ENCODE measurements at places on chromosomes 13 and 19.

GRCh38 chr13:108621462-108621861, 7.9 kb upstream of the MYO16 start:
- DNase-seq = no peak

GRCh38 chr19:343941-344624, 513 bp downstream of the MIER2 start:
- DNase-seq = peak; percentile 11

DNA sequence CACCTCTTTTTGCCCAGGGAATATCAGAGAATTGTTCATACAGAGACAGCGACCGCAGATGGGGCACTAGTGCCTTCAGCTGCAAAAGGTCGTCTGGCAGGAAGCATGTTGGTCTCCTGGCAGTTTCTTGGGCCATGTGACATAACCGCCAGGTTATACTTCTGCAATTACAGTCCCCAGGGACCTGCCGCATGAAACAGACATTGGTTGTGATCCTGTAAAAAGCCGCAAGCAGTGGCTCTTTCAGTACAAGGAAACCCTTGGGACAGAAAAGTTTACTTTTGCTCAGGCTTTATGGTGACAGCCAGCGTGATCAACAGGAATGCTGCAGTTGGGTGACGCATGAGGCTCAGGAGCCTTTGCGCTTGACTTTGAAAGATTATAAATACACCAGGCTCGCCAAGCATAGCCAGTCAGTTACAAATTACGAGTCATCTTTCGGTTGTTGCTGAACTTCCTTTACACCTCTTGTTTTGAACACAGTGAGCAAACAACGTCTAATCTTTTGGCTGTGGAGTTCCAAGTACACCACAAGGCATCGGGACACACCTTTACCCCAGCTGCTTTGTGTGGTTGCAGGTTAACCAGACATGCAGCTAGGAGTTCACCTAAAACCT, 50.5 kb upstream of the UBE2L5 start:
- peak; percentile 89 for DNase-seq

- no peak for DNase-seq
These were observed 813 bp upstream of the DMPK start for GRCh38 chr19:45782820-45783785.

DNA sequence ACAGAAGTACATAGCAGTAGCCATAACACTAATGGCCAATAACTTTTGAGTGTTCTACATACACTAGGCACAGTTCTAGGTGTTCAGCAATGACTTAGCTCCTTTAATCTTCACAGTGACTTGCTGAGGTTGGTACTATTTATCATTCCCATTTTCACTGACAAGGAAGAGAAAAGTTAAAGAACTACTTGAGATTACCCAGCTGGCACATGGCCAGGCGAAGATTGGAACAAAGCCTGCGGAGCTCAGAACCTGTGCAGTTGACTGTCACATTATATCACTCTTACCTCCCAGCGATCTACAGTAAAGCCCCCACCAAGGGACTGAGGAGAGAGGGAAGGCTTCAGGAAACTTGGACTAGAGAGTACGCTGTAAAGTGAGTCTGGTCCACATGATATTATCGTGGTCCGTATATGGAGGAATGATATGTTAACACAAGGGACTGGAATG, 42.4 kb upstream of the WDFY2 start:
- DNase-seq = no peak

- no peak for DNase-seq
These were observed 3.7 kb upstream of the CSNK1A1L start for GRCh38 chr13:37109051-37109678.

- DNase-seq = no peak
These were observed 29.0 kb downstream of the LILRB4 start for GRCh38 chr19:54691582-54692297.

GRCh38 chr13:24267801-24268200, 41.6 kb upstream of the C1QTNF9 start:
- DNase-seq = no peak

DNA sequence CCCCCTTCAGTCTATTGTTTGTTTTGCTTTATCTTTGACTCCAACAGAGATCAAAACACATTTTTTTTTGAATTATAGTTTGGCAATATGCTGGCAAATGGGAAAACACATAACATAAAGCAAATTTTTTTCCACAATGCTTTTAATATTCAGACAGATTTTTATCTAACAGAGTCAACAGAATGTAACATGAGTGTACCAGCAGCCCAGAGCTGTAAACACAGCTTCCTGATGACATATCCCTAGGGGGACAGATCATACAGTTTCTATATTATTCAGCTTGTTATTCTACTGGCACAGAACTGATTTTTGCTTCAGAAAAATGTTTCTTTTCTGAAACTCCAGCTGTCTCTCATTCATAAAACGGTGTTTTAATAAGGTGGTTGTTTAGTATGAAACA, 168.8 kb downstream of the OLFM4 start:
- no peak for DNase-seq

DNA sequence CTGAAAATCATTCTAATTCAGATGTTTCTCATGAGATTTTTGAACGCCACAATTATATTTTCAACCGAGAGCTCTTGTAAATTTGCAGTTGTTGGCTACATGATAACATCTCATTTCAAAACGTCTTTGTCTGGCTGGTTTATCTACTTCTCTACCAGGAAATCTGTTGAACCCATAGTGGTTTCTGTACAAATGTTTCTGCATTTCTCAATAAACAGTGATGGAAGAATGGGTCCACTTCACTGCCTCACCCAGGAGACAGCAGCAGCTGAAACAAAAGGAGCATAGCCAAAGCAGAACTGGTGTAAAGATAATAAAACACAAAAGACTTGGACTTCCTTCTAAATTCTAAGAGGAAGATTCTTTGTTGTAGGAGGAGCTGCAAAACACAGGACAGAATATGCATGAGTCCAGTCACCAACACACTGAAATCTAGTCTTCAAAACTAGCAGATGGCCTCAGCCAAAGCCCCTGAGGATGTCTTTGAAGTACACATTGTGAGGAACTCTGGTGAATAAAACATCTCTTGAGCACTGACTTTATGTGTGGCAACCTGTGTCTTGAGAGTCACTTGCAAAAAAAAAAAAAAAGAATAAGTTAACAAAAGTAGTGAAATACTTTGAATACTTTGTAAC, 68.6 kb upstream of the FGF14 start:
- DNase-seq = no peak

DNA sequence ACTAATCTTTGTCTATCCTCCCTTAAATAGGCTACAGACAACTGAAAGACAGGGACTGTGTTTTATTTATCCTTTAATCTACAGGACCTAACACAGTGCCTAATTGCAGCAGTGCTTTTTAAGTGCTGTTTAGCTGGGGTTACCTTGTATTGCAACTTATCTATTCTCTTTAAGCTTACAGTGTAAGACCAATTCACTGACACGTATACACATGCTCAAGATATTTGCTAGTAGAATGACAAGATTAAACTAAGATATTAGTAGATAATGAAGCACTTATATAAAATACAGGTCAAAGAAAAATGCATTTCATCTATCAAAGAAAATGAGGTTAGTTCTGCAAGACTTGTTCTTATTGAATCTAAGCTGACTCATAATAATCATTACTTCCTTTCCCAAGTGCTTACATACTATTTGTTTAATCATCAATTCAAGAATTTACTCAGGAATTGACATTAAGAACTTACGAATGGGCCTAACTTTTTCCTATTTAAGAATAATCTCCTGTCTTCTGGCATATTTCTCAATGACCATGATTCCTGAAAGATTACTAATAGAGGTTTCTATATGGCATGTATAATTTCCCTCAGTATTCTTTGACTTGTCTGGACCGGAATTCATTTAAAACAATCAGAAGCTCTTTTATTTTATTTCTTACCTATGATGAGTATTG, 75.8 kb upstream of the MAB21L1 start:
- DNase-seq = no peak

DNA sequence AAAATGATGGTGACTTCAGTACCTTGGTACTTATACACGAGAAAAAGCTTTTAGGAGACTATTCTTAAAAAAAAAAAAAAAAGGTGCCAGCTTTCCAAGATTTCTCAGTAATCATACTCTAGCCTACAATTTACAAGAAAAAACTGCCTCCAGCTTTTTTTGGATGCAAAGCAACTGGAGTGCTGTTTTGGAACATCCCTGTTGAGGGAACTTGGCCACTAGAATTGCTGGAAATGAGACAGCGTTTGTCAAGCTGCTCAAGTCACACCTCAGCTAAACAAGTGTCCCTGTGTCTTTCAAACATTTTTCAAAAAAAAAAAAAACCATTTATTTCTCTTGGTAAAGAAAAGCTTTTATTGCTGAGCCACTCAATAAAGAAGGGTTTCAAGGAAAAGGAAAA, 413.1 kb upstream of the ARGLU1 start:
- DNase-seq = no peak

- no peak for DNase-seq
These were observed 12.9 kb downstream of the PIP5K1C start for GRCh38 chr19:3687393-3687773.

GRCh38 chr13:74732736-74733385, 598.7 kb upstream of the KLF12 start:
- DNase-seq = no peak

DNA sequence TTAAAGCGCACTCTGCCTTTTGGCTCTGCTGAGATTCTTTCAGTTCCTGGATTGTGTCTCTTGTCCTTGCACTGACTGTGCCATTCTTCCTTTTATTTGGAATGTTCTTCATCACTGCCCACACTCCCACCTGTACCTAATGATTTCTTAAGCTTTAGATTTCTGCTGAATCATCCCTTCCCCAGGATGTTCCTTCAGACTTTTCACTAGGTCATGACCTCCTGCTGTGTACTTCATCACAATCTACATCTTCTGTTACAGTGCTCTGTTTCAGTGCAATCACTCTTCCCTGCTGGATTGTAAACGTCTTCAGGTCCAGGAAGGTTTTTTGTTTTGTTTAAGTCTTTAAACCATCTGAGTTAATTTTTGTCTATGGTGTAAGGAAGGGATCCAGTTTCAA, 281.0 kb downstream of the ATP8A2 start:
- DNase-seq = no peak

- DNase-seq = peak; percentile 59
These were observed 22.8 kb upstream of the SIGLEC11 start for GRCh38 chr19:49983645-49984229.

DNA sequence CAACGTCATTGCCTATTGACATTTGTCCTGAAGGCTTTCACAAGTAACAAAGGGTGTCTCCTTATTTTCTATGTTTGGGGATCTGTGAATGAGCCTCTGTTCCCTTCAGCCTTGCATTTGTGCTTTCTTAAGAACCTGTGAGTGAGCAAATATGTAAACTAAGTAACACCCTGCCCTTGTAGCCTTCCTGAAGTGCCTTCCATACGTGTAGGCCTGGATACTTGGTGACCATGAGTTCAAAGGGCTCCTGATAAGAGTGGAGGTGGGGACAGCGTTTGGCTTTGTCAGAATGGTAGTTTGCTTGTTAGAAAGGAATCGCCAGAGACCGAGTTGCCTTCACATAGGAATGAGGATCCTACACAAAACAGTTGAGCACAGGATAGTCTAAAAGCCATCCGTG, 14.5 kb upstream of the CCDC97 start:
- DNase-seq = no peak

DNA sequence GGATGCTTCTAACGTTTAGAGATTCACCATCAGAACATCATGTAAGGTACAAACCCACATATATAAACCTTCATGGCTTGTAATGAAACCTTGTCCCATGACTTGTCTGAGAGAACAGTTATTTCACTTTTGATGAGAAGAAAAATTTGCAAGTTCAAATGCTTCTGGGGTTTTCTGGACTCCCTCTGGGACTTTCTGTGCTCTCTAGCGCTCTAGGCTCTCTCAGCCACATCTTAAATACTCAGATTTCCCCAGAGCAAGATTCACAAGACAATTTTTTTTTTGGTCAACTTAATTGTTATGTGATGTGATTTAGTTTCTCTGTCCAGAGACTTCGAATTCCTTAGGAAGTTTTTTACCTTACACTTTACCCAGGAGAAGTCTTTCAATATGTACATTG, 282.8 kb upstream of the EDNRB start:
- no peak for DNase-seq

- peak; percentile 62 for DNase-seq
These were observed 15.7 kb downstream of the PLIN3 start for GRCh38 chr19:4851551-4852290.

DNA sequence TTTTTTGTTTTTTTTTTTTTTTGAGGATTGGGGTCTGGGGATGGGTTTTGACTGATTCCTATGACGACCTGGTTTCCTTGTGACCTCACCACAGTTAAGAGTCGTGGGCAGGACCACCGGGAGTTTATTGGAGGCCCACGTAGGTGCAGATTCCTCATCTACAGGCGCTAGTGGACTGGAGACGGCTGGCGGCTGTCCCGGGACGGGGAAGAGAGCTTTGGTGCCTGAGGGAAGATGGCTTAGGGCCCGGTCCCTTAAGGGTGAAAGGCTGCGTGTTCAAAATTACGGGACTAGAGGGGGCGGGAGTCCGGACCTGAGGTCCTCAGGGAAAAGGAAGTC, 682 bp upstream of the TEAD2 start:
- DNase-seq = no peak

GRCh38 chr13:29497137-29497654, 98.3 kb downstream of the SLC7A1 start:
- no peak for DNase-seq

- DNase-seq = no peak
These were observed at the start of gene SLITRK1 for GRCh38 chr13:83881917-83882605. TSS of gene SLITRK1 (minus strand) at chr13:83882474. CDS start at chr13:83881507, 967 bp downstream.

DNA sequence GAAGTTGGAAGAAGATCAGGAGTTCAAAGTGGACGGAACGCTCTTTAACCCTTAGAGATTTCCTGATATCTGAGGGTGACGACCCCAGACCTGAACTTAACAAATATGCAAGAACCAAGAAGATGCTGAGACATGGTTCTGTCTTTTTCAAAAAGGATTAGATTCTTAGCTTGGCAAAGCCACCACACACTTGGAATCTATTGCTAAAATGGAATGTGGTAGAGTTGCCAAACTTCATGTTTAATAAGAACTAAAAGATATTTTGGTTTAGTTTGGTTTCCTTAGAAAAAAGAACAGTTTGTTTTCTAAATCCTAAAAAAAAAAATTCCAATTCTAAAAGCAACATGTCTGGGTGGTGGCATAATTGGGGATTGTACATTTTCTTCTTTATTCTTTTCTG, 29.5 kb downstream of the UNC13A start:
- DNase-seq = no peak

DNA sequence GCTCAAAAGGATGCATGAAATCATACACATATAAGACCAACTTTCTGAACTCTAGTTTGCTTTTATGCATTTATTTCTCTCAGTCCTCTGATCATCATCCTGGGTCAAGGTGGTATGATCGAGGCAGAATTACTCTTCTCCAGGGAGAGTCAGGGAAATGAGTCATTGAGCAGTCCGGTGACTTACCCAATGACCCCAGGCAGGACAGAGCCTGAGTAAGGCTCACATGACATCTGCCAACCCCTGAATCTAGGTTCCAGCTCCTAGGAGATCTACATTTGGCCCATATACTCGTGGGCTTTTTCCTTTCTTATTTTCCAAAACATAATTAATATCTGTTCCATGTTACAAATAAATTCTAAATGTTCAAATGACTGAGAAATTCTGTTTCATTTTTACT, 502.3 kb downstream of the FOXO1 start:
- DNase-seq = no peak

DNA sequence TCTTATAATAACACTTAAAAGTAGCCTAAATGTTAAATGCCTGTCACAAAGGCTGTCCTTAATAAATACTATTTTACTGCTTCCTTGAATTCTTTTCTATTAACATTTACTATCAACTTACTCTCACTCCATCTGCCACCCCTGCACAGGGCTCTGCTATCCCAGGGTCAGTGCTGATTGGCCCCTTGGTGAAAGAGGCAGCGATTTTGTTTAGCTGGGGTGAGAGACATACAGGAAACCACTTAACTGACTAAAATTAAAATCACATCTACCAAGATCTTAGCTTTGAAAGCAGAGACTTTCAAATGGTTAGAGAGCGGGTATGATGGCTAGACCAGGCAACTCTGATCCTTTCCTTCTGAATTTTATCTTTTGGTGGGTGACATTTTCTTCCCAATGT, 149.9 kb upstream of the HTR2A start:
- DNase-seq = no peak

Measured in central memory CD4-positive, alpha-beta T cell (primary cell).